ENCODE measurements at places on chromosomes 2 and 18. TPM values are rescaled to one million over a fixed set of nuclear protein-coding genes. Genes with fewer than 3 reads are reported as not detected.

IL1B gene
- not detected for total RNA-seq

C2orf66 gene
- not detected for total RNA-seq

SALL3 gene
- total RNA-seq = not detected

PRADC1 gene
- 49.0 TPM for total RNA-seq

STEAP3 gene
- total RNA-seq = 5.8 TPM

DUSP11 gene
- total RNA-seq = 17.0 TPM

RND3 gene
- total RNA-seq = 219 TPM

SCYGR4 gene
- not detected for total RNA-seq

ATP5MC3 gene
- total RNA-seq = 141 TPM

DES gene
- 23,770 TPM for total RNA-seq

PHLPP1 gene
- 19.7 TPM for total RNA-seq

CHMP3 gene
- total RNA-seq = 201 TPM

ANKRD30B gene
- total RNA-seq = not detected

GRCh38 chr18:23593720-23594119 is 7.4 kb upstream of the NPC1 start:
- DNase-seq = no peak

DNA sequence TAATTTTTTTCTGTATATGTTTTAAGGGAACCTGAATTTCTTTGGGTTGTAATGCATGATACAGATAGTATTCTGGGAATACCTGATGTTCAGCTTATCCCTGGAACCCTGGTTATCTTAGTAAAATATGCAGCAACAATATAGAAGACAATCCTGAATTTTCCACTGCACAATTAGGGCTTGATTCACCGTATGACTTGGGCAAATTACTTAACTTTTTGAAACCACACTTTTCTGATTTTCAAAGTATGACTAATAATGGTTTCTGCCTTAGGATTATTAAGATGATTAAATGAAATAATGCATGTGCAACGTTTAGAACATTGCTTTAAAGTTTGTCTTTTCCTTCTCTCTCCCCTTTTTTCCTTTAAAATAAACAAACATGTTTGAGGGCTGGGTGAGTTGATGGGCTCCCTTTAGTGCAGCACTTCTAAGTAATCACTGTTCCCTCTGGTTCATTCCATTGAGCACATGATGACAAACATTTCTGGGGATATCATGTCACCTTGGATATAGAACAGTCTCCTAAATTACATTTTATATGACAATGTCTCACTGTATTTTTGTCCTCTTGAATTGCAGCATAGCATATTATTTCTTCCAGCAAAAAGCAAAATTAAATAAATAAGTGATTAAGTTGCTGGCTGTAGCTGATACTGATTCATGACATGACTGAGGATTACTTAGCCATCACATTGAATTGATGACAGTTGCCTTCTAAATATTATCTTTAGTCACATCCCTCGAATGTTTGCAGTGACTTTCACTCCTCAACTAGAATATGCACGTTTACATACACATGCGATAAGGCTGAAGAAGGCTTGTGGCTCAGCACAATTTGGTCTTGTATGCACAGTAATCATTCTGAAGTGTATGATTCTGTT is 254.5 kb downstream of the NEDD4L start:
- DNase-seq = no peak

GRCh38 chr2:159226059-159226461 is 60.4 kb downstream of the WDSUB1 start:
- peak; percentile 75 for DNase-seq

DNA sequence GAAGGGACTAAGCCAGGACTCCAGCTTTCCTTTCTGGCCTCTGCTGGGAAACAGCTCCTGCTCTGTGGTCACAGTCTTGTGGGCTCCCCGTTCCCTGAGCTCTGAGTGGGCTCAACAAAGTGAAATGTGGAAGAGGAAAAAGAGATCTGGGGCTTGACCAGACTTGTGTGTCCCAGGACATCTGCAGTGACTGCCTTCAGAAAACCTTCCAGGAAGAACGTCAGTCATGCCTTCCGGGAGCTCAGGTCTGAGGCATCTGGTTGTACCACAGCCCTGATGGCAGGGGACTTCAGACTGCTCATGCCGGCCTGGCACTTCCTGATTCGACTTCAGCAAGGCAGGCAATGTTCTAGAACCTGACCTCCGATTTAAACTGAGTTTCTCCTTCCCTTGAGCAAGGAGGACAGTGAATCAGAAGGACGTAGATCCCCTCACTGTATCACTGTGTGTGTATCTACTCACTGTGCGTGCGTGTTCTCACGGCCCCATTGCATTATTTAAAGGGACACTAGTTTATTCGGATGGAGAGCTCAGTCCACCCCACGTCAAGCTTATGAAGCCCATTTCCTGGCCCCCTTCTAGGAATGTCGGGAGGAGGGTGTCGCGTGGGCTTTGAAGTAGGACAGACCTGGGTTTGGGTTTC is 548 bp upstream of the FBLN7 start:
- peak; percentile 47 for DNase-seq

DNA sequence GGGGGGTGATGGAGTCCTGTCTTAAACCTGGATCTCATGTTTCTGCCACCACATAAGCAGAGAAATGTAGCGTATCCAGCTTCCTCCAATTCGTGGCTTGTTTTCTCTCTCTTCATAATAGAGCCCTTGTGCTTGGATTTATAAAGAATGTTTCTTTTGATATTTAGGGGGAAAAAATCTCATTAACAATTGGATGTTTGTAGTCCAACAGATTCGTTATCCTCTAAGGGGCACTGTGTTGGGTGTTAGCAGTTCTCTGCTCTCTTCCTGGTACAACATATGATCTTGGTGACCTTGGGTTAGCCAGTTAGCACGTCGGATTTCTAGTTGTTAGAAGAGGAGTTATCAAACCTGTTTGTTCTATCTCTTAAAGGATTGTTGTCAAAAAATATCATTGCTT is 127.8 kb downstream of the FMNL2 start:
- no peak for DNase-seq

- DNase-seq = no peak
Observed at GRCh38 chr2:96146153-96146880, 1.1 kb upstream of the DUSP2 start.

DNA sequence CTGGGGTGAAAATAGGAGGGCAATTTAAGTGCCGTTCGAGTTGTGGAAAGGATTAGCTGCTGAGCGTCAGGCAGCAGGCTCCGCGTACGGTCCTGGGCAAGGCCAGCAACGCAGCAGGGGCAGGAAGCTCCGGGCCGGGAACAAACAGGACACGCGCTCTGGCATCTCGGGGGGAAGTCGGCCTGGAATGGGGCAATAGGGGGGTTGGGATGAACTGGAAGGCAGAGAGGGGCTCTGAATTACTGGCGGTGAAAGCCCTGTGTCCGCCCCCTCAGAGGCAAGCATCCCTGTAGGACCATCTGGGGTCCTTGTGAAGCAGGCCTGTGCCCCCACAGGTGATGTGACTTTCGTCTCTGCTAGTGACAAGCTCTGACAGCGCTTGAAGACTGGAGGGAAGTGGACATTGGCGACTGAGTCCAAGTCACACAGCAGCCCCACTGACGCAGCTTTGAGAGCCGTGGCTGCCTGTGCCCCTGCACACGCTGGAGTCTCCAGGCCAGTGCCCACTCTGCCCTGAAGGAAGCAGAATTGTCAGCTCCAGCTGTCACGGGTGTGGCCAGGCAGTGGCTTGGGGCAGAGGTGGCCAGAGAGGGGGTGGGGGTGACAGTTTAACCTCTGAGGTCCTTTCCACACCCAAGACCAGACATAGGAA is 22.3 kb downstream of the GPR35 start:
- peak; percentile 77 for DNase-seq

DNA sequence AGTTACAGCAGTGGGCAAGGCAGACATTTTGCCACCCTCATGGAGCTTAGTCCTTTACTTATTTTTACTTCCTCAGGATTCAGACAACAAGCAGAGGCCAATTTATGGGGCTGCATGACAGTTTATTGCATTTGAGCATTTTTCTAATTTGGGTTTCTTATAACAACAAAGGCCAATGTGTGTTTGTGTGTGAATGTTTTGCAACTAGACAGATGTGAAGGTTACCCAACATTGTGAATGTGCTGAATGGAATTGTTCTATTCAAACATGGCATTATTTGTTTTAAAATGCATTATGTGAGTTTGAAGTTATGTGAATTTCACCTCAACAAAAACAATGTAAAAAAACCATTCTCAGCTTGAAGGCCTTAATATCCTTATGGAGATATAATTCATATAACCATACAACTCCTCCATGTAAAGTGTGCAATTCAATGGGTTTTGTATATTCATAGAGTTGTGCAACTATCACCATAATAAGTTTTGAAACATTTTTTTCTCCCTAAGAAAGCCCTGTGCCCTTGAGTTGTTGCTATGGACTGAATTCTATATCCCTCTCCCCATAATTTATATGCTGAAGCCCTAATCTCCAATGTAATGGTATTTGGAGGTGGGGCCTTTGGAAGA is 57.3 kb downstream of the CCDC195 start:
- DNase-seq = no peak

DNA sequence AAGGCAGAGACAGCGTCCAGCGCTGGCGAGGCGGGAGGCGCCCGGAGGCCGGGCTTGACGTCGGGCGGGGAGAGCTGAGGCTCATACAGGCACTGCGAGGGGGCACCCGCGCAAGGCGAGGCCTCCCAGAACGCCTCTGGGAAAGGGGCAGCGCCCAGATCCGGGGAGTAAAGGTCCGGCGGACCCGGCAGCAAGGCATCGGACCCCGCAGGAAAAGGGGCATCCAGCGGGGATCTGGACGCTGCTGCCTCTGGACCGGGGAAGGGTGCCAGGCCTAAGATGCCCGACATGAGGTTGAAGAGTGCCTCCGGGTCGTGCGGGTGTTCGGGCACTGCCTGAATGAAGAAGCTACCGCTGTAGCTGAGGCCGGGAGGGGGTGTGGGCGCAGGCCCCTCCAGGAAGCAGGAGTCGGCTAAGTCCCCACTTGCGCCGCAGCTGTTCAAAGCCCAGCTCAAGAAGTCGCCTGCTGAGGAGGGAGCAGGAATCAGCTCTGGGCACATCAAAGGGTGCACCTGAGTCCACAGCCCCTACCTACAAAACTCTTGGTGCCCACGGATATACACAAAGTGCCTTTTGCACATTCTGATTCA is 937 bp downstream of the EGR4 start:
- no peak for DNase-seq

- peak; percentile 74 for DNase-seq
Observed at GRCh38 chr18:13179566-13180113, 38.9 kb upstream of the LDLRAD4 start.

GRCh38 chr2:157032017-157032416 is 225.5 kb upstream of the GALNT5 start:
- no peak for DNase-seq

GRCh38 chr2:60446413-60447267 is 106.8 kb downstream of the BCL11A start:
- no peak for DNase-seq

- DNase-seq = peak; percentile 62
Observed at GRCh38 chr2:240499309-240500301, 58.2 kb downstream of the ANKMY1 start.

GRCh38 chr18:55247032-55247431 is 287.8 kb upstream of the CCDC68 start:
- no peak for DNase-seq

- no peak for DNase-seq
Observed at GRCh38 chr2:177262092-177262491, 2.4 kb downstream of the NFE2L2 start.
